Stimulated activated CD4-positive, alpha-beta T cell treated with anti-CD3 and anti-CD28 coated beads, Interleukin-2, amount 100 ng/mL, for 4 hours (primary cell): ENCODE measurements at places on chromosomes 1 and 21.

- no peak for DNase-seq
Measured at GRCh38 chr1:239426821-239427475, 40.6 kb downstream of the CHRM3 start.

GRCh38 chr1:185938396-185938795 is 204.2 kb downstream of the HMCN1 start:
- no peak for DNase-seq

DNA sequence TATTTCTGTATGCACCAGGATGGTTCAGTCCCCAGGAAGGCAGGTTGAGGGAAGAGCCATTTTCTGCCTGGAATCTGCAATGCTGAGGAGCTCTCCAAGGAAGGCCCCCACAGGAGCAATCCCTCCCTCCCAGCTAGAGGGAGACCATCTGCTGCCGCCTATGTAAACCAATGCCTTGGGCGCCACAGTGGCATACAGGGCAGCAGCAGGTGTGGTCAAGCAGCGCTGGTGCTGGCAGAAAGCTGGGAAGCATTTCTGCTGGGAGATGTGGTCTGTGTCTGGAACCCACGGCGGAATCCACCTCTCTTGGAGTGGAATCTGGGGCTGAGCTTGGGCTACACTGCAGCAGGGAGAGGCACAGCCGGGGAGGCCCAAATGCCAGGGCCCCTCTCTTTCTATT is 283.3 kb downstream of the RRAGC start:
- DNase-seq = no peak

GRCh38 chr1:156233426-156234127 is 8.4 kb upstream of the BGLAP start:
- DNase-seq = no peak

- DNase-seq = no peak
Measured at GRCh38 chr1:46569116-46569515, 17.7 kb upstream of the KNCN start.

GRCh38 chr1:196669051-196669450 is 17.2 kb downstream of the CFH start:
- no peak for DNase-seq

GRCh38 chr1:65420590-65421350 is at the start of the genes LEPR and LEPROT:
Gene LEPR, plus strand, starts transcription at chr1:65420668. Its CDS starts 144,898 bp downstream, at chr1:65565566.
Gene LEPROT, plus strand, starts transcription at chr1:65420668. Its CDS starts 57 bp downstream, at chr1:65420725.
- no peak for DNase-seq

DNA sequence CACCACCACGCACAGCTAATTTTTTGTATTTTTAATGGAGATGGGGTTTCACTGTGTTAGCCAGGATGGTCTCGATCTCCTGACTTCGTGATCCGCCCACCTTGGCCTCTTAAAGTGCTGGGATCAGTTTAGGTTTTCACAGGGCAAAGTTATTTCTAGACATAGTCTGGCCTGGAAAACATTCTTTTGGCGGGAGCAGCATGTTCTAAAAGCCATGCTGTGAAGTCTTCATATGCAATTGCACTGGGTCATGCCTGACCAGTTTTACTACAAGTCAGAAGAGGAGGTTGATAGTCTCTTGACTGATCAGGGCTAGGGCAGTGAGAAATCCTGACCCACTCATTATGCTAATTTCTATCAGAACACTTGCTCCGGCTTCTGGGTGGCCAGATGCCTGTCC is 131.6 kb upstream of the POU3F1 start:
- no peak for DNase-seq

DNA sequence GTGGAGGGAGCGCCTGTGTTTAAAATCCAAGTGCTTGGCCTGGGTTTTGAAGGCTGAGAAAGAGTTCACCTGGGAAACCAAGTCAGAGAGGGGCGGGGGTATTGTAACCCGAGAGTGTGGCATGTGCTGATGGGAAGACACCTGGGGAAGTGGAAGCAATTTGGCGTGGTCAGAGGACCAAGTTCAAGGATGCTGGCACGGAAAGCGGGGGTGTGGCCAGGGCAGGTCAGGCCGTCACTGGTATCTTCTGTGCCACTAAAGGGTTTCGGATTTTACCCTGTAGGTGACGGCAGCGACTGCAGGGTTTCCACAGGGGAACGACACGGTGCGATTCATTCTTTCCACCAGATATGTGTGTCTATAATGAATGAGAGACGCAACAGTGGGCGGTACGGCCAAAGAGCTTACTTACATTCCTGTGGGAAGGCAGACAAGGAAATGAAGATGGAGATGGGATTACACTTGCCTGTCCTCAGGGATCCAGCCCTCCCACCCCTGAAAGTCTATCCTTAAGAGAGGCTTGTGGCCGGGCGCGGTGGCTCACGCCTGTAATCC is 31.3 kb downstream of the CA6 start:
- DNase-seq = no peak

- no peak for DNase-seq
Measured at GRCh38 chr1:8091691-8092090, 65.6 kb upstream of the ERRFI1 start.

DNA sequence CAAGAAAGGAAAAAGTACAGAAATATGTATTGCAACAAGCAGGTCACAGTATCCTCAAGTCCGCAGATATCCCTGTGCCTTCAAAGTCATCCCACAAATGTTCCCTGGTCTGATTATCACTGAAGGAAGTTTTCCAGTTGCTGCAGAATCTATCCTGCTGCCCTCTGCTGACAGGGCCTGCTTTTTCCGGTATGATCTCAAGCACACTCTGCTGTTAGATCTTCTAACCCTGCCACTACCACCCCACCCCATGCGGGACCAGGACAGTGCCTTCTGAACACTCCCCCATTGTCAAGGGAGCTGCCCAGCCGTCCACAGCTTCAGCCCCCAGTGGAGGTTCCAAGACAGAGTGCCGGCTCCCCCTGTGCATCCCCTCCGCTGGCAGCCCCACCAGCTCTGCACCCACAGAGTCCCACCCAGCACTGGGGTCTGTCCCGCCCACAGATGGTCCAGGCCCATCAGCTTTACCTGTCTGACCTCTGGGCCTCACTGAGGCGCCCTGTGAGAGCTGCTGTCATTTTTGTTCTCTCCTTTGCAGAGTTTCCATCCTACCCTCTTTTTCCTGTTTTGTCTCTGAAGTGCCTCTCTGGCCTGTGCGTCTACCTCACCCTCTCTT is 27.9 kb downstream of the FAM163A start:
- DNase-seq = no peak

- no peak for DNase-seq
Measured at GRCh38 chr1:219443763-219444162, 169.1 kb downstream of the ZC3H11B start.

- DNase-seq = no peak
Measured at GRCh38 chr1:203631946-203632345, 5.3 kb downstream of the ATP2B4 start.

DNA sequence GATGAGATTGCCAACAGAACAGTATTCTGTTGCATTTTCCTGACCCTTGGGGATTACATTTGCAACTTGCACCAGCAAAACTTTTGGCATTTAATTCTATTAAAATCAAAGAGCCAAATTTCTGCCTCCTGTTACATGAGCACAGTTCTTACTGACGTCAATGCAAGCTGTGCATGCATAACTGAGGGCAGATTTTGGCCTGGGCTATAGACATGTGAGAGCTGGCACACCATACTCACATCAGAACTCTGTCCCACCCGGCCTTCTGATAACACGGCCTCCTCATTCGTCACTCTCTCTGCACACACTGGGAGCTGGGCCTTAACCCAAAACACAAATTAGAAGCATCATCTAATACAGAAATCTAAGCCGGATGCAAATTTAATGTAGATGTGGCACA is 31.5 kb downstream of the PAPPA2 start:
- no peak for DNase-seq

DNA sequence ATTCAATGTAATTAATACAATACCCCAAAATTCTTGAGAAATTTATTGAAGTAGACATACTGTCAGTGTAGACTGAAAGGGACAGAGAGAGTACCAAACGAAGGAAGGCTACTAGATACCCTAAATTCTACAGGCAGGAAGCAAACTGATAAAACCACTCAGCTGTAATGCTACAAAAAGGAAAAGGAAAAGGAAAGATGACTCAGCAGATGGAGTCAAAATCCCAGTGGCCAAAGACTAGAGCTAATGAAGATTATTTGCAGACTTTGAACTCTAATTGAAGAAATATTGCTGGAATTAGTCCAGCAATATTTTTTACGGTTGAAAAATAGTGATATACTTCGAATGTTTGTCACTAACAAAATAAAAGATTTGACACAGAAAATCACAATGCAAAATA is 671.9 kb downstream of the BRINP3 start:
- DNase-seq = no peak

DNA sequence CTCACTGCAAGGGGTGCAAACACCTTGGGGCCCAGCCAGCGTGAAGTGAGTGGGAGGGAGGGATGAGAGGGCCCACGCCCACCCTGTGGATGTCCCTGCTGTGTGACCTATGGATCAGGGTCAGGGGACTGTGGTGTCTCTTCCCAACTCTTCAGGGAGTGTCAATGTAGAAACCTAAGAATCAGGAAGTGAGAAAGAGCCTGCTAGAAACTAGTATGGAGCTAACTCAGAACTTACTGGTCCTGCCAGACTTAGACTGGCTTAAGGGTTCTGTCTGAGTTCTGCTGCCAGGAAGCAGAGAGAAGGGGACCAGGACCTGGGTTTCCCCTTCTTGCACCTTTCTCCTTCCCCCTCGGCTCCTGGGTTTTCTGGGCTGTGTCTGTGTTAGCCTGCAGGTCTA is 1.8 kb upstream of the IL10 start:
- DNase-seq = no peak

DNA sequence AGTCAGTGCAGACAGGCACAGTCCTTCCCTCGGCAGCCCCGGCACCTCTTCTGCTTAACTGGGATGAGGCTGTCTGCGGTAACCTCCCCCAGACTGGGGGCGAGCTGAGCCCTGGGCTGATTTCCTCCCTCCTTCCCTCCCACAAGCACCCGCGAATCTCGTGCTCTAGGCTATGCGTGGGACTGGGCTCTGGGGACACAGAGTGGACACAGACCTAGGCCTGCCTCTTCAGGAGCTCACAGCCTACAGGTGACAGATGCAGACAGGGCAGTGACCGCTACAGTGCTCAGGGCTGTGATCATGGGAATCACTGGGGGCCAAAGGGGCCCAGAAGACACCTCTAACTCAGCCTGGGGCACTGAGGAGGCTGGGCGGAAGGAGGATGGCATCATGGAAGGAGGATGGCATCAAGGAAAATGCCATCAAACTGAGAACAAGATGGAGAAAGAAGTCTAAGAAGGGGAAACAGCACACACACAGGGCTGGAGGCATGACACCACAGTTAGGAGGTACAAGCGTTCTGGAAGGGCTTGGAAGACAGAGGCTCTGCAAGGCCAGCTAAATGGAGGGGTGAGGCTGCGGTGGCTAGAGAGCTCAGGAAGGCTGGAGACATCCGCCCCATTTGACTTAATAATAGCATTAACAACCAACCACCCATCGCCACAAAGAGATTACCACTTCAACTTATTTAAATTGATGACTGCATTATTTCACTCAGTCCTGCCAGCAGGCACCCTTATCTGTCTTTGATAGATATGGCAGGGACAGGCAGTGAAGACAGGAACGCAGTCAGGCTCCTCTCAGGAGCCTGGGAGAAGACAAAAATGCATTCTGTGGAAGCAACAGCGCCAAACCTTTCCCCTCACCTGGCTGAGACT is 4.2 kb downstream of the TTC39A start:
- DNase-seq = no peak

- no peak for DNase-seq
Measured at GRCh38 chr1:3880429-3881192, 19.5 kb downstream of the C1orf174 start.

DNA sequence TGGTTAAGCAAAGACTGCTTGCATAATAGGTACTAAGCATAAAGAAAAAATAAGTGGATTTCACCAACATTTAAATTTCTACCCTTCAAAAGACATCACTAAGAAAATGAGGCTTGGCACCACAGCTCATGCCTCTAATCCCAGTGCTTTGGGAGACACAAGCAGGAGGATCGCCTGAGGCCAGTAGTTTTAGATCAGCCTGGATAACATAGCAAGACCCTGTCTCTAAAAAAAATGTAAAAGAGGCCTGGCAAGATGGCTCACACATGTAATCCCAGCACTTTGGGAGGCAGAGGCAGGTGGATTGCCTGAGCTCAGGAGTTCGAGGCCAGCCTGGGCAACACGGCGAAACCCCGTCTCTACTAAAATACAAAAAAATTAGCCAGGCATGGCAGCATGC is 73.0 kb downstream of the PIGK start:
- DNase-seq = no peak

DNA sequence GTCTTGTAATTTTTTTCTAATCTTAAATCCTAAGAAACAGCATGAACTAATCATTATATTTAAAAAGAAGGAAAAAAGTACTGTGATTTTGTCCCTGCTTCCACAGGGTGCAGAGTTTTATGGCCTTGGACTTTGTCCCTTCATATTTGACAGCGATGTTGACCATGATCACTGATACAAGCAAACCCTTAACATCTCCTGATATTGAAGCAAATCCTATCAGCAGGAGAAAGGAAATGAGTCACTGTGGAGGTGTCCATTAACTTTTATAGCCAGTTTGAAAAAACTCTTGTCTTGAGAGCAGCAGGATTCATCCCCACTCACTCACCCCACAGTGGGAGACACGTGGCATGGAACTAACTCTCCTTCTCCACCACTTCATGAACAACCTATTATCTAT is 5.1 kb upstream of the REG4 start:
- DNase-seq = no peak

- DNase-seq = no peak
Measured at GRCh38 chr1:55211863-55212262, 3.3 kb downstream of the USP24 start.
